ENCODE measurements at places on chromosomes 6 and 20. TPM values are rescaled to one million over a fixed set of nuclear protein-coding genes. Genes with fewer than 3 reads are reported as not detected.

The MCHR2 gene
- not detected for total RNA-seq

The PRRT1 gene
- 0.95 TPM for total RNA-seq

The DOK5 gene
- not detected for total RNA-seq

The KHDC1L gene
- total RNA-seq = 0.20 TPM

The MICB gene
- 8.6 TPM for total RNA-seq

The ITPA gene
- total RNA-seq = 124 TPM

The GSTA2 gene
- 0.06 TPM for total RNA-seq

The RAD21L1 gene
- total RNA-seq = not detected

The CCN2 gene
- 39.7 TPM for total RNA-seq

The SAMD10 gene
- 0.13 TPM for total RNA-seq

The TRIM15 gene
- total RNA-seq = 0.04 TPM

The MEP1A gene
- not detected for total RNA-seq

The VPS16 gene
- 35.6 TPM for total RNA-seq

The GABRR1 gene
- not detected for total RNA-seq

The ALDH8A1 gene
- 0.18 TPM for total RNA-seq

The PM20D2 gene
- 14.8 TPM for total RNA-seq

The FAM184A gene
- total RNA-seq = not detected

The UBE2J1 gene
- total RNA-seq = 16.4 TPM

The TFB1M gene
- 8.0 TPM for total RNA-seq

The PI16 gene
- total RNA-seq = not detected

The SEL1L2 gene
- total RNA-seq = not detected

The ARFGEF3 gene
- total RNA-seq = 0.70 TPM

The ANKRD66 gene
- not detected for total RNA-seq

The PCMT1 gene
- 90.3 TPM for total RNA-seq

The C6orf15 gene
- total RNA-seq = not detected

The POU5F1 gene
- total RNA-seq = 4.5 TPM

The NR2E1 gene
- total RNA-seq = not detected

The ZSCAN31 gene
- 2.8 TPM for total RNA-seq
